EH (cell line): ENCODE measurements at places on chromosomes 16 and 17.

DNA sequence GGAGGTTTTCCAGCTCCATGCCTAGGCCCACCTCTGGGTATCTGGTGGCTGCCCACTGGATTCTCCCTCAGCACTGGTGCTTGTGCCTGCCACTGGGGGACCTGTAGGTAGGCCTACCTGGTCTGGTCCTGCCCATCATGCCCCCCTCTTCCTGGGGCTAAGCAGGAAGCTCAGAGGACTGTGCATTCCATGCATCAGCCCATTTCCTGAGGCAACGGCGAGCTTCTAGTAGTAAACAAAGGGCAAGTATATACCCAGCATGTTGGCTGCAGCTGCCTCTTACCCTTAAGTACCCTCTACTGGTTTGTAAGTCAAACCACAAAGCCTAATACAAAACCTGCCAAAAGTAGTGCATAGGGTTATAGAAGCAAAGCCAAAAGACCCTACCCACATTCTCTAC lies 37.5 kb downstream of the SDR42E1 start:
- no peak for DNase-seq

DNA sequence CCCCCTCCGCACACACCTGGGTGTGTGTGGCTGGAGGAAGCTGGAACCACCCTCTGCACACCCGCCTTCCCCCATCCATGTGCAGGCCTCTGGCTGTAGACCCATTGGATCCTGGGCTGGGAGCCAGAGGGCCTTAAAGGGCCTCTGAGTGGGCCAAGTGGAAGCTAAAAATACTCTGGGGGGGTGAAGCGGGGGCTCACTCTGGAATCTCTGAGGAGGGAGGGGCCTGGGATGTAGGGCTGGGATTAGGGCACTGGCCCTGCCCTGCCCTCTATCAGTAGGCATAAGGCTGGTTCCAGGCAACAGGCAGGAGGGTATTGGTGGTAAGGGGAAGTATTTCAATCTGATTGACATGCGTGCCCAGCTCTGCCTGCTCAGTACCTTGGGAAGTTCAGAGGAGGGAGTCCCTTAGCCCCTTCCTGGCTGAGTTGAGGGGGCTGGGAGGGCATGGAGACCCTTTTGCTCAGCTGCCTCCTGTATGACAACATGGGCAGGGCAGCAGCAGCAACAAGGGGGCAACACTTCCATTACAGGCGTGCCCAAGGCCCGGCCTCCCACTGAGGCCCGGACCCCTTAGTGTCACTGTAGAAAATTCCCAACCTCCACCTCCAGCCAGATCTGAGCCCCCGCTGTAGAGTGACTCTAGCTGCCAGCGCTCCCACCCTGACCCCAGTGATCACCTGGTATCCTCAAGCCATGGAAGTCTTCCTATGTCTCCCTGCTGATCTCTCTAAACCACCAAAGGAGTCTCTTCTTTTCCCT lies 5.2 kb downstream of the ITGA3 start:
- DNase-seq: peak; percentile 94

GRCh38 chr17:4327606-4328005 lies 38.9 kb downstream of the UBE2G1 start:
- peak; percentile 93 for DNase-seq

DNA sequence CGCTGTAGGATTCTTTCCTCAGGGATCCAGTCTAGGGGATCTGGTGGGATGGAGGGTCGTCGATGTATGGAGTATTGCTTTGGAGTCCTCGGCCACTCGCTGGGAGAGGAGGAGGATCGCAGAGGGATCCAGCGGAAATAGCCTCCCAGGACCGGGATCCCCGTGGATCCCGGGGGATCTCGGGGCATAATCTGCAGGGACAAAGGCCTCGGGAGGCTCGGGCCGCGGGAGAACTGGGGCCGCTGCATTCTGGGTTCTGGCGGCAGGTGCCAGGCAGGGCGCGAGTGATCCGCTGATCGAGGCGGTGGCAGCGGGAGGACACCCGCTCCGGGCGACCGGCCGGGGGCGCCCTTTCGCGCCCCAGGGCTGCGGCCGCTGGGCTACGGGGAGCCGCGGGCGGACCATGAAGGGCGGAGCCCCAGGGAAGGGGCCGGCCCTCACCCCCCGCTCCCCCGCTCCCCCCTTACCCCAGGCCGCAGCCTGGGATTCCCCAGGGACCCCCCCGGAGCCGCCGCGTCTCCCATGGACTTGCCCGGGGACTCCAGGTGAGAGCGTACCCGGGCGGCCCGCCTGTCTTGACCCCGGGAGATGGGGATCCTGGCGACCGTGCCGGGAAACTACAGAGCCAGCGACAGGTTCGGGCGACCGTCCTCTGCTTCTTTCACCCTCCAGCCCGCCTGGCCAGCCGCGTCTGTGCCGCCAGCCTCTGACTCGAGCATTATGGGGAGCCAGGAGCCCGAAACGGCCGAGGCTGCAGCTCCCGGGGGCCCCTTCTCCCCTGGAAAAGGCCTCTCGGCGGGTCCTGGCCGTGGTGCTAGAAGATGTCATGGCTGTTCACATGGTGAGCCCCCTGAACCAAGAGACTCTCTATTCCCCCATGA lies 604 bp downstream of the PRR14 start:
- DNase-seq: peak; percentile 67

DNA sequence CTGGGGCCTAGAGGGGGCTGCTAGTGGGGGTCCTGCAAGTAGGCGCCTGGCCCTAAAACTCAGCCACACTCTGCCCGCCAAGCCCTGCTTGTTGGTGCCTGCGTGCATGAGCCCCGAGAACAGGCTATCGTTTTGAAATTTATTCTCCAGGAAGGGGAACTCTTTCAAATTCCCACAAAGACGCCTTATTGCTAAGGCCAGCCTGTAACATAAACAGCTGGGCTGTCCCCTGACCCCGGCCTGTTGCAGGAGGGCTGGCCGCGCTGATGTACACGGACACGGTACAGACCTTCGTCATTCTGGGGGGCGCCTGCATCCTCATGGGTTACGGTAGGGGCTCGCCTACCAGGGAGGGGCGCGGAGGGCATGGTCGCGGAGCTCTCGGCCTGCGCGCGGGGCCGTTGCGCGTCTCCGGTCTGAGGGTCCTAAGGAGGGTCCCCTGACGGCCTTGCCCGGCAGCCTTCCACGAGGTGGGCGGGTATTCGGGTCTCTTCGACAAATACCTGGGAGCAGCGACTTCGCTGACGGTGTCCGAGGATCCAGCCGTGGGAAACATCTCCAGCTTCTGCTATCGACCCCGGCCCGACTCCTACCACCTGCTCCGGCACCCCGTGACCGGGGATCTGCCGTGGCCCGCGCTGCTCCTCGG lies 4.3 kb downstream of the SLC5A2 start:
- no peak for DNase-seq

DNA sequence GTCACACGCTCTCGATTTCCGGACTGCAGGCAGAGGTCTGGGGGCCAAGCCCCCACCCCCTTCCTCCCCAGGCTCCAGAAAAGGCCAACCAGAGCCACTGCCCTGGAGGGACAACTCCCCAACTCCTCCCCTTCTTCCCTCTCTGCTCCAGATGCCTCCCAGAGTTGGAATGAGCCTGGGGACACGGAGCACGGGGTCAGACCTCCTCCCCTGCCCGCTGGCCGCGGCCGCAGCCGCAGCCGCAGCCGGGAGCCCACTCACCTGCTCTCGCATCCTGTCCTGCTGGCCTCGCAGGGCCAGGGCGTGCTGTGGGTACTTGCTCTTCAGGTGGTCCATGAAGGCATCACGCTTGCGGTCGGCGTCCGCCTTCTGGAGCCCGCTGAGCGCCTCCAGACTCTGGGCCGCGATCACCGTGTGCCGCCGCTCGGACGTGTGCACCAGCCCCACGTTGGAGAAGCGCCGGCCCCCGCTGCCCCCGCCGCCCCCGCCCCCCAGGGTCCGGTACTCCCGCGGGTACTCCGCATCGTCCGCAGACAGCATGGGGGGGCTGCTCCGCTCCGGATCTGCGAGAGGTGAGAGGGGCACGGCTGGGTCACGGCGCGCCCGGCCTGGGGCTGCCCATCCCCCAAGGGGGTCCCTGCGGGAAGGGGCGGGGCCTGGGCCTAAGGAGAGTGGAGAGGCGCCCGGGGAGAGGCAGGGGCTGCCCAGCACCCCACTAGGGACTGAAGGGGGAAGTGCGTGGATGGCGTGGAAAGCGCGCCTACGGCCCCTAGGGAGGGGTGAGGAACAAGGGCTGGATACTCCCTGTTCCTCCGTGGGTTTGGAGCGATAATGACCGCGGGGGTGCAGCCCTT lies 27.3 kb downstream of the SRCIN1 start:
- peak; percentile 61 for DNase-seq

DNA sequence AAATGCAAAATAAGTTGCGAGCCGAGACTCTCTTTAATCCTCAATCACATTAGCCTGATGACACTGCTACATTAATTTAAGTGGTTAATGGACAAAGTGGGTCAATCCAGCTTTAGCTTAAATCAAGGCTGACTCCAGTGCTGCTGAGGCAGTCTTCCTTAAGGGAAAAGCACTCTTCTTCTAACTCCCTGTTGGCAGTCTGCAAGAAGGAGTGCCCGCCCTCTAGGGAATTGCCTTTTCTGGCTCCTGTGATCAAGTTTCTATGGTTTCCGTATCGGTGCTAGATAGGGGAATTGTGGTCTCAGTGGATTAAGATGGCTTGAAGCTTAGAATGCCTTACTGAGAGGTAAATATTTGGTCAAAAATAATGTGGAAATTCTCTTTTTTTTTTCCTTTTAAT lies 41.0 kb downstream of the HS3ST3B1 start:
- DNase-seq: no peak
